ENCODE measurements at places on chromosomes 5 and 9.
A peak's percentile ranks its signal among the peaks of the same experiment; 100 is the strongest.

GRCh38 chr5:35089334-35090314 is 41.9 kb upstream of the AGXT2 start:
- peak; percentile 89 for DNase-seq

DNA sequence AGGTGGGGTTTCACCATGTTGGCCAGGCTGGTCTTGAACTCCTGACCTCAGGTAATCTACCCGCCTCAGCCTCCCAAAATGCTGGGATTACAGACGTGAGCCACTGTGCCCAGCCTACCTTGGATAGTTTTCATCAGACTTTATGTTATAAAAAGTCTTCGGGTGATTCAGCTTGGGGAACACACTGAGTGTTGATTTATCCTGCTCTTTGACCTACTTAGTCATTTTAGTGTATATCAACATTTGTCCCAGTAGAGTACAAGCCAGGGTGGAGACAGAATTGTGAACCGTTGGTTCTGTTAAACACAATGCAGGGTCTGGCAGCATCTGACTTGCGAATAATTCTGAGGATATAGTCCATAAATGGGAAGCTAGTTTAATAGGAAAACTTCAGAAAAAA is 39.7 kb downstream of the NFX1 start:
- DNase-seq: no peak

DNA sequence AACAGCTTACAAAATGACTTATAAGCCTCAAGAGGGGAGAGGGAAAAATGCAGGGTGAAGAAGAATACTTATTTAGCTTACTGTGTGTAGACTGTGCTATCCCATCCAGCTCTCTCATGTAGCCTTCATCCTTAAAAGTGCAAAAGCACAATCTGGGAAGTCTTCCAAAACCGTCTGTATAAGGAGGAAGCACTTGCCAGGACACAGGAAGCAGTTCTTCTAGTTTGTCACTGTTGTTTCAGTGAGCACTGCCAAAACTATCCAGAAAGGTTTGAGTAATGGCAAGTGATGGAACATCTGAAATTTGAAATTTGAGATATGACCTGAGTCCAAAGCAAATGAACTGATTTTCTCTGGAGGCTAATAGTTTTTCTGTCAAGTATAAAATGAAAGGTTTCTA is 140.8 kb upstream of the ISL1 start:
- no peak for DNase-seq

- DNase-seq: no peak
Observed at GRCh38 chr9:95696701-95697100, 178.8 kb upstream of the ERCC6L2 start.

DNA sequence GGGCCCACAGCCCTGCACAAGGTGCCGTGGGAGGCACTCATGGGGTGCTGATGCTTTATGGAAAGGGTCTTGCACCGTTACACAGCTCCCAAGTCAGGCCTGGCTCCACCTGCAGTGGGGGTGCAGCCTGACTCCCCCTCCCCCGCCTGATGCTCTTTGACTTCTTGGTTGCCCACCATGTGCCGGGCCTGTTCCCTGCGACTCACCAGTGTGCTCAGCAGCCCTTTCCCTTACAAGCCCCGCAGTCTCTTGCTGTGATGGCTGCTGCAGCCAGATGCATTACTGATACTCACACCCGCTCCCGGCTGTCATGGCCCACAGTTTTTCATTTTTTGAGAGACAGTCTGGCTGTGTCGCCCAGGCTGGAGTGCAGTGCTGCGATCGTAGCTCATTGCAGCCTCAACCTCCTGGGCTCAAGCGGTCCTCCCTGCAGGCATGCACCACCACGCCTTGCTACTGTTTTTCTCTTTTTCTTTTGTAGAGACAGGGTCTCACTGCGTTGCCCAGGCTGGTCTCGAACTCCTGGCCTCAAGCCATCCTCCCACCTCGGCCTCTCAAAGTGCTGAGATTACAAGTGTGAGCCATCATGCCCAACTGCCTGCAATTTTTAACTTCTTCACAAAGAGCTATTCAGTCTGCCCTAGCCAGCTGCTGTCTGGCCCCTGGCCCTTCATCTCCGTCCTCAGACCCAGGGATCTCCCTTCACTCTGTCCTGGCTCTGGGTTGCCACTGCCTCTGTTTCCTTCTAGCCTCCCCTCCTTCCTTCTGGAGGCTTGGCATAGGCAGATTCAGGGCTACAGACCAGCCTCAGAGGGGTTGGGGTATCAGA is 109.5 kb downstream of the RXRA start:
- DNase-seq: no peak

DNA sequence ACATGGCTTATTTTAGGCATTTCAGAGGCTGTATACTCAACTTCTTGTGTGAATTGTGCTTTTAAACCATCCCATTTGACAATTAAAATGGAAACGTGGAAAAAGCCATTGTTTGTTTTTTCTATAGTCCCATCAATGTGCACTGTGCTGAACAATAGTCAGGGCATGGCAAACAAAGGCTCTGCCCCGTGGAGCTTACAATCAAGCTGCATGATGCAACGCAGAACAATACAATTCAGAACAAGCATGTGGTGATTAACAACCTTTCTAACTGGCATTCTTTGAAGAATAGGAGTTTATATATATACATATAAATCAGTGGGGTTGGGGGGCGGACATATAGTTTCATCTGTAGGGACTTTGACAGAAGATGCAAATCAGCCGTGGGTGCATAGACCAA is 2125.4 kb upstream of the WWC1 start:
- DNase-seq: no peak

GRCh38 chr5:32837211-32837610 is 126.1 kb downstream of the NPR3 start:
- DNase-seq: no peak

- no peak for DNase-seq
Observed at GRCh38 chr9:127184641-127185040, 62.2 kb upstream of the ANGPTL2 start.

GRCh38 chr5:154482528-154483449 is 4.8 kb upstream of the HAND1 start:
- DNase-seq: no peak

GRCh38 chr5:78569441-78569840 is 79.1 kb downstream of the LHFPL2 start:
- peak; percentile 63 for DNase-seq

GRCh38 chr5:109929911-109930310 is 240.2 kb downstream of the MAN2A1 start:
- DNase-seq: no peak

DNA sequence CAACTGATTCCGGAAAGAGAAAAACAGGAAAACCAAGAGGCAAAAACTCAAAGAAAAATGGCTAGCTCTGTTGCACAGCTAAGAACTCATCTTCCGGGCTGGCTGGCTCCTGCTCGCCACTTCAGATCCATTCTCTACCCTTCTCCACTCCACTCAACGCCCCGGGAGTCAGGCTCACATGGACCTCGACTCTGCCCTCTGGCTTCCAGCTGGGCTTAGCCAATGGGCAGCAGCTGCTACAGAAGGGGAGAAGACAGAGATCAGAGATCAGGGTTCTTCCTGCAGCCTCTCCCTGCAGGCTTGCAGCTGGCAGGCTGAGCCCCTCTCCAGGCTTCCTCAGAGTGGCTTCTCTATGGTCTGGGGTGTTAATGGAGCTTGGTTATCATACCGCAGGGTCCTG is 187.5 kb downstream of the MED10 start:
- no peak for DNase-seq

DNA sequence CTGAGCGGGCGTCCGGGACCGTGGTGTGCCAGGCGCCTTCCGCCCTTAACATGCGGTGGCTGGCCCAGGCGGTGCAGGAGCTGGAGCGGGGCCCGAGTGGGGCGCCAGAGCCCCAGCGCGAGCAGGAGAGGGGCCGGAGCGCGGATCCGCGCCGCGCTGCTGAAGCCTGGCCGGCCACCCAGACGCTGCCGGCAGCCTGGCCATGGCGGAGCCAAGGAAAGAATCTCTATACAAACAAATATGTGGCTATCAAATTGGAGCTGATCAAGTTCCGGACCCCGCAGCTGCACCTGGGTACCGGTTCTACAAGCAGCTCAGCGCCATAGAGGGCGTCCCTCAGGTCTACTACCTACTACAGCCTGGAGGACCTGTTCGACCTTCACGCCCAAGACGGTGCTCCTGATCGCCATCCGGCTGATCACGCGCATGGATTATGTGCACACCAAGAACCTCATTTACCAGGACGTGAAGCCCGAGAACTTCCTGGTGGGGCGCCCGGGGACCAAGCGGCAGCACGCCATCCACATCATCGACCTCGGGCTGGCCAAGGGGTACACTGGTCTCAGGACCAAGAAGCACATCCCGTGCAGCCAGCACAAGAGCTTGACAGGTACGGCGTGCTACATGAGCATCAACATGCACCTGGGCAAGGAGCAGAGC is 55.8 kb downstream of the JAK2 start:
- DNase-seq: no peak

DNA sequence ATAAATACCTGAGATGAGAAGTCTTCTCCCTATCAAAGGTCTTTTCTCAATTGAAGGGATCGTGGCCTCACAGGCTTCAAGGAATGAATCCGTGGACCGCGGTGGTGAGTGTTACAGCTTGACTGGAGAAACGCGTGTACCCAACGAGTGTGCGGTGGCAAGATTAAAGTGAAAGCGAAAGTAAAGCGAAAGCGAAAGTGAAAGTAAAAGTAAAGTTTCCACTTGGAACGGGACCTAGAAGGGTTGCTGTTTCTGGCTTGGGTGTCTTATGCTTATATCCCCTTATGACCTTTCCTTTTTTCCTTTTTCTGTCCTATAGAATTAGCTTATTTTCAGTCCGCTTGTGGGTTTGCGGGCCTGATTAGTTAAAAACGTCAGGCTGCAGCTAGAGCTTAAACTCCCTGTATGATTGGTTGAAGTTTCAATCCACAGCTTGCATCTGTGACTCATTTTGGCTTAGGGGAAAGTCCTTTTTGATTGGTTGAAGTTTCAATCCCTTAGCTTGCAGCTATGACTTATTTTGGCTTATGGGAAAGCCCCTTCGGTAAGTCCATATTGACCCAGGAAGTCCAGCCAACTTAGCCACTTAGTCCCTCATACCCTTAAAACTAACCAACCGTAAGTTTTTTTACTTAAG is 924.3 kb upstream of the CDH10 start:
- DNase-seq: no peak

- no peak for DNase-seq
Observed at GRCh38 chr5:56543441-56544388, 271.6 kb upstream of the MAP3K1 start.

DNA sequence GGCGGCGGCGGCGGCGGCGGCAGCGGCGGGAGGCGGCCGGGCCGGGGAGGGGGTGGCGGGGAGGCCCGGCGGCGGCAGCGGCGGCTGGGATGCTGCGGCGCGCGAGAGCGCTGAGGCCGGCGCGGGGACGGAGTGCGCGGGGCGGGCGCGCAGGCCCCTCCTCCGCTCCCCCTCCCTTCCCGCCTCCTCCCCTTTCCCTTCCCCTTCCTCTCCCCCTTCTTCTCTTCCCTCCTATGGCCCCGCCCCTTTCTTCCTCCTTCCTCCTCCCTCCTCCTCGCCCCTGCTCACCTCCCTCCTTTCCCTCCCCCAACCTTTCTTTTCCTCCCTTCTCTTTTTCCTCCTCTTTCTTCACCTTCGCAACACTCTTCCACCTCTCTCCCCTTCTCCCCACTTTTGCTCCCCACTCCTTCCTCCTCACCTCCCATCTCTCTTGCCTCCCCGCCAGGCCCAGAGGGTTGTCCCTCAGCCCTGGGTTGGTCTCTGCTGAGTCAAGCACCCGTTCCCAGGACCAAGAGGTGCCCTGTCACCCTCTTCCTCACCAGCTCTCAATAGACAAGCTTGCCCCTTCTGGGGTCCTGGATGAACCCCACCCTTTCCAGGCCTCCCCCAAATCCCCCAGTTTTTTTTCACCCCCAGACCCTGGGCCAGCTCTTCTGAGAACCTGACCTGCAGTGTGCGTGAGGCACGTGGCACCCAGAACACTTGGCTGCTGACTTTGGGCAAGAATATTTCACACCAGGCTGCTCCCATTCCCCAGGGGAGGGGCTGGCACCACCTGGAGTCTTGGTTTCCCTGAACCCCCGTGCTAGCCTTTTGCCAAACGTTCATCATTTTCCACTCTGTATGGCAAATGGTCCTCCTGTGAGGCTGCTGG is at the start of gene SEMA4D:
TSS of gene SEMA4D (minus strand) at position 136 of the 874 bp plus-strand sequence. CDS start 92,657 bp downstream, outside the sequence.
- peak; percentile 68 for DNase-seq
